CD14-positive monocyte (primary cell): ENCODE measurements at places on chromosomes 12 and 14. TPM values are rescaled to one million over a fixed set of nuclear protein-coding genes. Genes with fewer than 3 reads are reported as not detected.

The KRT6B gene
- polyA plus RNA-seq = not detected in 2 replicates

The PPFIA2 gene
- not detected for polyA plus RNA-seq

The FITM1 gene
- polyA plus RNA-seq = not detected

The SERPINA12 gene
- polyA plus RNA-seq = not detected

The KRT2 gene
- not detected for polyA plus RNA-seq

The KLRG1 gene
- 0.29 and 1.1 TPM in 2 replicates for polyA plus RNA-seq

The ARHGDIB gene
- polyA plus RNA-seq = 2,228 TPM

The IFNG-AS1 gene
- polyA plus RNA-seq = not detected

The LTBP2 gene
- polyA plus RNA-seq = 0.24 and 0.37 TPM in 2 replicates
